ENCODE measurements at places on chromosomes 4 and X.

GRCh38 chr4:5640096-5640495 is 68.3 kb downstream of the EVC2 start:
- H3K4me3 ChIP-seq, result no peak overlapping the region
- H3K27me3 ChIP-seq, result no peaks in the 10 kb centered on the region
- no peaks in the 10 kb centered on the region for H3K4me1 ChIP-seq
- ATAC-seq, result no peak
- no peak overlapping the region for H3K27ac ChIP-seq

GRCh38 chrX:103811858-103812257 is 20.2 kb downstream of the RAB9B start:
- H3K36me3 ChIP-seq, result no peaks in the 10 kb centered on the region
- H3K27ac ChIP-seq, result no peak overlapping the region
- no peaks in the 10 kb centered on the region for H3K27me3 ChIP-seq
- no peaks in the 10 kb centered on the region for H3K4me1 ChIP-seq
- no peak overlapping the region for H3K4me3 ChIP-seq

DNA sequence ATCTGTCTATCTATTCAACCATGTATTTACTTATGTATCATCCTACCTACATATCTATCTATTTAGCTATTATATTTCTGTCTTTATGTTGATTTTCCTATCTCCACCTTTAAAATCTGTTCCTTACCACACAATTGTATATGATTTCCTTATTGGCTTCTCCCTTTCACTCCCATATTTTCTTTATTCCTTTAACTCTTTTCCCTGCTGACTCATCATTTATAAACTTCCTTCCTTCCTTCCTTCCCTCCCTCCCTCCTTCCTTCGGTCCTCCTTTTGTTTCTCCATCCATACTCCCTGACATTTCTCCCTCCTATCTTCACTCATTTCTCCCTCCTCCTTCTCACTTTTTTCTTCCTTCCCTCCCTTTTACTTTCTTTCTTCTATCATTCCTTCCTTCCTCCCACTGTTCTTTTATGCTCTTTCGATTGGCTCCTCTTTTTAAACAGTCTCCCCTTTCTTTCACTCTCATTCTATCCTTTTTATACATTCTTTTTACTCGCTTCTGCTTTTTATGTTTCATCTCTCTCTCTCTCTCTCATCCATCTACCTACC is 100.3 kb downstream of the RBMX2 start:
- no peak for ATAC-seq
- peaks cover 25% of the 10 kb centered on the region for H3K27me3 ChIP-seq
- no peak overlapping the region for H3K4me3 ChIP-seq
- no peak overlapping the region for H3K27ac ChIP-seq
- no peaks in the 10 kb centered on the region for H3K36me3 ChIP-seq

DNA sequence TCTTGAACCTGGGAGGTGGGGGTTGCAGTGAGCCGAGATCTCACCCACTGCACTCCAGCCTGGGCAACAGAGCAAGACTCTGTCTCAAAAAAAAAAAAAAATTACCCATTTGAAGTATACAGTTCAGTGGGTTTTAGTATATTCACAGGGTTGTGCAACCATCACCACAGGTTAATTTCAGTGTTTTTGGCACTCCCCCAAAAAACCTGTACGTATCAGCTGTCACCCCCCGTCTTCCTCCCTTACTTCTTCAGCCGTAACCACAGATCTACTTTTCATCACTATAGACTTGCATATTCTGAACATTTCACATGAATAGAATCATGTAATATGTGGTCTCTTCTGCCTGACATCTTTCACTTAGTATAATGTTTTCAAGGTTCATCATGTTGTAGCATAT is 11.7 kb upstream of the PTTG2 start:
- no peak for ATAC-seq
- H3K27ac ChIP-seq, result no peak overlapping the region
- peaks cover 42% of the 10 kb centered on the region for H3K36me3 ChIP-seq

DNA sequence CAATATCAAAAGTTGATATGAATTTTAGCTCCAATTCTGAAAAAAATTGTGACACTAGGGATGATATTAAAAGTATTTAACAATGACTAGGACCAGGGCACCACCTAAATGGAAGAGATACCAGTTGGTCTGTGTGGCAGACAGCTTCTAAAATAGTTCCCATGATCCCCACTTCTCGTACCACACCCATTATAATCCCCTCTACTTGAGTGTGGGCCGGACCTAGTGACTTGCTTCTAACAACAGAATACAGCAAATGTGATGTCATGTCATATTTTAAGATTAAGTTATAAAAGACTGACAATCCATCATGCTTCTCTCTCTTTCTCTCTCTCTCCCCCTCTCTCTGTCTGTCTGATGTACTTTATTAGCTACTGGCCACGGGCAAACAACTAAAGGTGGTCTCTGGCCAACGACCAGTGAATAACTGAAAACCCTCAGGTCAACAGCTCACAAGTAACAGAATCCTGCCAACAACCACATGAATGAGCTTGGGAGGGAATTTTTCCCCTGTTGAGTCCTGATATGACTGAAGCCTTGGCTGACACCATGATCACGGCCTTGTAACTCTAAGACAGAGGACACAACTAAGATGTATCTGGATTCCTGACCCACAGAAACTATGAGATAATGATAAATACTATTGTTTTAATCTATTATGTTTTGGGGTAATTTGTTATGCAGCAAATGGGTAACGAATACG is 34.4 kb downstream of the FAM13A start:
- no peak overlapping the region for H3K27ac ChIP-seq
- no peak overlapping the region for H3K4me3 ChIP-seq
- ATAC-seq, result no peak
- no peaks in the 10 kb centered on the region for H3K27me3 ChIP-seq
- no peaks in the 10 kb centered on the region for H3K36me3 ChIP-seq
- no peaks in the 10 kb centered on the region for H3K4me1 ChIP-seq

DNA sequence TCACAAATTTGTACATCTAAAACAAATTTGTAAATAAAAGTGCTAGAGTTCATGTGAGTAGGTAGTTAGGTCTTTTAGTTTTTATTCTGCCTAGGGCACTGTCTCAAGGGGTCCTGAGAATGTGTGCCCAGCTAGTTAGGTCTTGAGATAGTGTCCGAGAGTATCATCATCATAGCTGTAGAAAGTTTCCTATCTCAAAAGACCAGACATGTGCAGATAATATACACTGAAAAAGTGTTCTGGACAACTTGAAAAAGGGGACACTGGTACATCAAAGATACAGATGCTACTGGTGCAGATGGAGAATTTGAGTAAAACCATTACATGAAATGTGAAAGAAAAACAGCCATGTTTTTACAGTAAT is 1.8 kb upstream of the ZCCHC4 start:
- H3K27me3 ChIP-seq, result no peaks in the 10 kb centered on the region
- H3K27ac ChIP-seq, result peak overlapping the region; percentile 81
- peaks cover 47% of the 10 kb centered on the region for H3K4me1 ChIP-seq
- peaks cover 6% of the 10 kb centered on the region for H3K36me3 ChIP-seq

- H3K36me3 ChIP-seq, result peaks cover 7% of the 10 kb centered on the region
- no peak overlapping the region for H3K27ac ChIP-seq
- no peak overlapping the region for H3K4me3 ChIP-seq
- ATAC-seq, result no peak
Observed at GRCh38 chr4:83248486-83248885, 36.1 kb downstream of the COQ2 start.

DNA sequence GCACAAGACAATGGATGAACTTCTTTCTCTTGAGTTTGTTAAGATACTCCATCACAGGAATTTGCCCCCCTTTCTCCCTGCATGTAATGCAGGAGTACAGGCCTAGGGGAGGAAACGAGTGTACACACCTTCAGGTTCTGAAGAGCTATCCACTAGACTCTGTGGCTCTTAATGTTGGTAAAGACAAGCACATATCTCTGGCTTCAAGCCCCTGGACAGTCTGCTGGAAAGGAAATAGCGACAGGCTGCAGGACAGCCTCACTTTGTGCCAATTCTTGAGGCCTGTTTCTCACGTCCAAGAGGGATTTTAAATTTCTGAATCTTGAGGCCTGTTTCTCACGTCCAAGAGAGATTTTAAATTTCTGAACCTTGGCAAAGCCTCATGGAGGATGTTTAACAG is 87.1 kb downstream of the RLIM start:
- no peak overlapping the region for H3K4me3 ChIP-seq
- no peaks in the 10 kb centered on the region for H3K27me3 ChIP-seq
- no peak for ATAC-seq
- H3K4me1 ChIP-seq, result no peaks in the 10 kb centered on the region

GRCh38 chr4:48767055-48767929 is 12.8 kb downstream of the FRYL start:
- no peak overlapping the region for H3K4me3 ChIP-seq
- H3K4me1 ChIP-seq, result peaks cover 56% of the 10 kb centered on the region
- no peaks in the 10 kb centered on the region for H3K27me3 ChIP-seq
- H3K27ac ChIP-seq, result no peak overlapping the region
- no peak for ATAC-seq

GRCh38 chrX:82765811-82766210 is 742.3 kb upstream of the POU3F4 start:
- H3K4me1 ChIP-seq, result no peaks in the 10 kb centered on the region
- H3K27ac ChIP-seq, result no peak overlapping the region
- H3K4me3 ChIP-seq, result no peak overlapping the region

- H3K4me1 ChIP-seq, result peaks cover 51% of the 10 kb centered on the region
- peaks cover 50% of the 10 kb centered on the region for H3K27me3 ChIP-seq
- peak overlapping the region; percentile 80 for H3K4me3 ChIP-seq
- peak; percentile 63 for ATAC-seq
- no peaks in the 10 kb centered on the region for H3K36me3 ChIP-seq
Observed at GRCh38 chr4:104491481-104492182, 3.1 kb downstream of the CXXC4 start.

- H3K27ac ChIP-seq, result no peak overlapping the region
- peaks cover 6% of the 10 kb centered on the region for H3K36me3 ChIP-seq
- no peaks in the 10 kb centered on the region for H3K4me1 ChIP-seq
Observed at GRCh38 chrX:118179161-118179560, 62.6 kb upstream of the KLHL13 start.

DNA sequence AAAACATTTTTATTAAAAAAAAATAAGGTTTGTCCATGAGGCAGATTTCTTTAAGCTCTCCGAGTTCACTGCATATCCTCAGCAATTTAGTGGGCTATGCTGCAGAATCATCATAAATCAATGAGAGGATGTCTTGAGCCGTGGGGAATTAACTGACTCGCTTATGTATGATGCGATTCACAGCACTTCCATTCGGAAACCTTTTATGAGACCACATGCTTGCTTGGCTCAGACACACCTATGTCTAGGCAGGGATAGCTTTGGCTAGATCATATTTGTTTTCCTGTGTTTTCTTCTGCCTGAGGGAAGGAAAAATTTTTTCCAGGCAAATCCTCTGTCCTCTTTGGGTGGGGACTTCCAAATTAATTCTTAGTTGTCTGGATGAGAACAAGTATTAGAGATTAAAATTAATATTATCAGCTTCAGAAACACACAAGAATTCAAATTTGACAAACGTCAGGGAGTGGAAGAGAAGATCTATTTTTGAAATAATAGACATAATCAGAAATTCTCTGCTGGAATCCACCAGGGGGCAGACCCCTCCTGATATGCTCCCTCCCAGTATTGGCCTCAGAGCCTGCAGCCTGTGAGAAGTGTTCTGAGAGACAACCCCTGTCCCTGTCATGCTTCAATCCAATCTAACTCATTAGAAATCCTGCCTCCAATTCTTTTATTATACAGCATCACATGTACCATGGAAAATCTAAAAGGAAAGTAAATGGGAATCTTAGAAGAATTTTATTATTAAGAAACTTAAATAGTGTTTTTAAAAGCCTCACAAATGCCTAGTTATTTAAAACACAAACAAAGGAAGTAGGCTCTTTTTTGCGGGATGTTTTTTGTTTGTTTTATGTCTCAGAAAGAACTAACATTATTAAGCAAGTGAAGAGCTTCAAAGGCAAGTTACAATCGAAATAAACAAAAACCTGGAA is 345.1 kb upstream of the TACR3 start:
- no peak overlapping the region for H3K4me3 ChIP-seq
- ATAC-seq, result no peak
- H3K4me1 ChIP-seq, result no peaks in the 10 kb centered on the region

GRCh38 chr4:123676890-123677229 is 280.3 kb downstream of the SPRY1 start:
- no peak overlapping the region for H3K4me3 ChIP-seq
- no peak overlapping the region for H3K27ac ChIP-seq
- peaks cover 50% of the 10 kb centered on the region for H3K27me3 ChIP-seq

GRCh38 chr4:7204656-7205387 is 12.5 kb downstream of the SORCS2 start:
- H3K4me3 ChIP-seq, result no peak overlapping the region
- H3K27me3 ChIP-seq, result peaks cover 44% of the 10 kb centered on the region
- no peak overlapping the region for H3K27ac ChIP-seq
- no peak for ATAC-seq
- no peaks in the 10 kb centered on the region for H3K36me3 ChIP-seq

DNA sequence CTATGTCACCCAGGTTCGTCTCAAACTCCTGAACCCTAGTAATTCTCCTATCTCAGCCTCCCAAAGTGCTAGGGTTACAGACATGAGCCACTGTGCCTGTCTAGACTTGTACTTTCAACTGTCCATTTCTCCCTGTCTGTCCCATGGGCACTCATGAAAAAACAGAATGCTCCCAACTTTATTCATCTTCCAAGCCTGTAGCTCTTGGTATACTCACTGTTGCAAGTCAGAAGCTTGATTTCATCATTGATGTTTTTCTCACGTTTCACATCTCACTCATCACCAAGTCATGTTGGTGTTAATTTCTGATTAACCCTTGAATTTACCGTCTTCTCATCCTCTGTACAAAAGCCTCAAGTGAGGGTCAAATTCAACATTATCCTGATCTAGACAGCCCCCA is 7.3 kb upstream of the SRP72 start:
- peaks cover 28% of the 10 kb centered on the region for H3K4me1 ChIP-seq
- ATAC-seq, result no peak

- ATAC-seq, result no peak
- H3K36me3 ChIP-seq, result no peaks in the 10 kb centered on the region
- no peak overlapping the region for H3K27ac ChIP-seq
- no peaks in the 10 kb centered on the region for H3K27me3 ChIP-seq
- no peaks in the 10 kb centered on the region for H3K4me1 ChIP-seq
Observed at GRCh38 chrX:18179446-18179845, 41.2 kb downstream of the BEND2 start.

DNA sequence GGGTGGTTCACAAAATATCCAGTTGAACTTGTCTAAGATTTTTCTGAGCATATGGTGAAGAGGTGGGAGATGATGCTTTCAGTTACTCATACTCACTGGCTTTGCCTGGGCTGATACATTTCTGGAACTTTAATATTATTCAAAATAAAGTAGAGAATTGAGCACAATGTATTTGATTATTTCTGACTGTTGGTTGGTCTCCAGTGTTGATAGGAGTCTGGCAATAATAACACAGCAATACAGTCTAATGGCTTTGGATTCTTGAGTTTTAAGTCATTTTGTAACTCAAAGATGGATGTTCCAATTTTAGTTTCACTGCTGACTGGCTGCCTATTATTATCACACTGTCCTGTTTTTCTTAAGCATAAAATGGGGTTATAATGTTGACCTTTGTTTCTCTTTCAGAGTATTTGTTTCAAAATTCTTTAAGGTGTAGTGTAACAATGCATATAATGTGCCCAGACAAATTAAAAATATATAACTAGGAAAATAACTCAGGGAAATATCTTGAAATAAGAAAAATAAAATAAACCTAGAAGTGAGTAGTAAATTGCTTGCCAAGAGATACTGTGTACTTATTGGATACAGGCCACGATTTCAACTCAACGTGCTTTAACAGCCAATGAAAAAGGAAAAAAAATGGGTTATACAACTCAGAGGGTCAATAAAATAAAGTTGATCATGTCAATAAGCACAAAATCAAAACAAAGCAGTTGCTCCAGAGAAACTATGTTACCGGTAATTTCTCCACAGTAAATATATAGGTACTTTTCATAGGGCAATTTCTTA is 99.0 kb downstream of the ARSJ start:
- no peak for ATAC-seq
- no peaks in the 10 kb centered on the region for H3K27me3 ChIP-seq
- no peaks in the 10 kb centered on the region for H3K36me3 ChIP-seq
- no peak overlapping the region for H3K27ac ChIP-seq
- no peak overlapping the region for H3K4me3 ChIP-seq
